ENCODE measurements at places on chromosomes 4 and X.

- DNase-seq = no peak
Measured at GRCh38 chr4:22063613-22064012, 115.0 kb upstream of the KCNIP4 start.

DNA sequence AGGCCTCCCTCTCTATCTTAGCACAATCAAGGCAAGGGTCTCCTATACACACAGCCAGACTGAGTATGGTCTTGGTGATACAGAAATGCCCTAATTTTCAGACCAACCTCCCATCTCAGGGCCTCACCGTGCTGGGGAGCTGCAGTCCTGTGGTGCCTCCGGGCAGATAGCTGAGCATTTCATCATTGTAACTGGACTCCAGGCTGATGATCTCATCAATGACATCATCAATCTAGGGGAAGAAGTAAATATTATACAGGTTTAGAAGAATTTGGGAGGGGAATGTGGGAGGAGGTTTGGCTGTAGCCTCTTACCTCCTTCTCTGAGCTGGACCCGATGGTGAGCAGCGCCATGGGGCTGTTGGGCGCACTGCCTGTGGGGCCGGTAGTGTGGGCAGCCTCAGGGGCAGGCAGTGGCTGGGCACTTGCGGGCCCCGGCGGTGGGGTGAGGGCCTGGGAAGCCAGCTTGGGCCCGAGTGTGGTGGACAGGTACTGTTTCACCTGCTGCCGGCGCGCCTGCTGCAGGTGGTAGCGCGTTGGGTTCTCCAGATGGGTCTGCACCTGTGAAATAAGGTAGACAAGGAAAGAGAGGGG lies 5.2 kb downstream of the TFE3 start:
- no peak for DNase-seq

- no peak for DNase-seq
Measured at GRCh38 chrX:55815546-55815945, 98.0 kb downstream of the RRAGB start.

DNA sequence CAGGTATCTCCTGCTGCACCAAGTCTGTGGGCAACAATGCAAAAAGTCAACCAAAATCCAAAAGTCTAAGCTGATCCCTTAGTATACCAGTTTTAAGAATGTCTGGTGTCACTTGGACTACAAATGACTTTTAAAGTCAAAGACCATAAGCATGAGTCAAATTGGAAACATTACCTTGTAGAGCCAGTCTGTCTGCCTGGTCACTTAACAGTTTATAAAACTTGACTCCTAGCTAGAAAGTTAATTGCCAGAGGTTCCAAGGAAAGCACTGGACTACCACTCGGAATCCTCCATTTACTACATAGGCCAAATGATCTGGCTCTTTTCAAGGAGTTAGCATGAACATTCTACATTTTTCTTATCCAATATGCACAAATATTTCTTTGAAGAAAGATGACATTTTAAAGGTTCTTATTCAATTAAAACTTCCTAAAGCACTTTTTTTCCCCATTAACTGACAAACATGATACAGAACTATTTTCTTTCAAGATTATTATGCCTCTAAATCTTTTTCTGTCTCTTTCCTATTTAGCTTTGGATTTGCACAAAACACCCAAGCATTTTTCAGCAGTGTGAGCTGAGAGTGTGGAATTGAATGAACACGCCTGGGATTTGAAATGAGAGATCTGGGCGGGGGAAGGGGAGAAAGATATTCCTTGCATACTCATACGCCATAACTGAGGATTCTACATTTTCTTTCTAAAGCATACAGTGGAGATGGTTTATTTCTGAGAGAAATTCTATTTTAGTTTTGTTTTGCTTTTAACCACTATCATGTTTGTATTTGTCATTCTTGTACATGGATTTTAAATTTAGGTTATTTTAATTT lies 188.4 kb downstream of the SHROOM3 start:
- DNase-seq = no peak

- DNase-seq = no peak
Measured at GRCh38 chr4:128768373-128768996, 41.0 kb upstream of the JADE1 start.

- DNase-seq = peak; percentile 30
Measured at GRCh38 chrX:74293343-74293946, 10.5 kb upstream of the ZCCHC13 start.

GRCh38 chr4:110364911-110365520 lies 110.9 kb upstream of the ENPEP start:
- no peak for DNase-seq

GRCh38 chr4:176646311-176646710 lies 146.4 kb downstream of the VEGFC start:
- DNase-seq = no peak

DNA sequence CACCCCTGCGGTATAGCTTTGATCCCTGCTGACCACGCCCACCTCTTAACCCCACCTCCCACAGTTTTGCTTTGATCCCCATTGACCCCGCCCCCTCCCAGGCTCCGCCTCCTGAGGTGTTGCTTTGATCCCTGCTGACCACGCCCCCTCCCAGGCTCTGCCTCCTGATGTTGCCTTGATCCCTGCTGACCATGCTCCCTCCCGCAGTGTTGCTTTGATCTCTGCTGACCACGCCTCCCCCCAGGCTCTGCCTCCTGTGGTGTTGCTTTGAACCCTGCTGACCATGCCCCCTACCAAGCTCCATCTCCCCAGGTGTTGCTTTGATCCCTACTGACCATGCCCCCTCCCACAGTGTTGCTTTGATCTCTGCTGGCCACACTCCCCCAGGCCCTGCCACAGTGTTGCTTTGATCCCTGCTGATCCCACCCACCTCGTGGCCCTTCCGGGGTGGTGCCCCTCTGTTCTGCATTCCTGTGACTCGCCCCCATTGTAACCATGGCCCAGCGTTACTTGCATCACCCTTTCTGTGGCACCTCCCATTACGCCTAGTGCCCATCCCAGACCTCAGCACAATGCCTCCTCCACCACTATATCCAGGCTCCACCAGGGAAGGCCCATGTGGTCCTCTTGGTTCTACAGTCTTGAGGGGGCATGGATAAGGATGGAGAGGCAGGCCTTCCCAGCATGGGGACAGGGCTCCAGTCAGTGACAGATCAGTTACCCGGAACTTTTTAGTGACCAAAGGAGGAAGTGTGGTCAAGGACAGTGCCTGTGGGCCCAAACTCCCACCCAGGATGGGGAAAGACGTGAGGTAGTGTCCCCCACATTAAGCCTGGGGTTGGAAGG lies 70.8 kb downstream of the ADRA2C start:
- DNase-seq = no peak

GRCh38 chr4:161881370-161881769 lies 282.4 kb downstream of the FSTL5 start:
- DNase-seq = no peak

- no peak for DNase-seq
Measured at GRCh38 chr4:81003597-81004111, 26.9 kb upstream of the BMP3 start.

GRCh38 chr4:107757864-107758476 lies 37.9 kb upstream of the PAPSS1 start:
- no peak for DNase-seq

DNA sequence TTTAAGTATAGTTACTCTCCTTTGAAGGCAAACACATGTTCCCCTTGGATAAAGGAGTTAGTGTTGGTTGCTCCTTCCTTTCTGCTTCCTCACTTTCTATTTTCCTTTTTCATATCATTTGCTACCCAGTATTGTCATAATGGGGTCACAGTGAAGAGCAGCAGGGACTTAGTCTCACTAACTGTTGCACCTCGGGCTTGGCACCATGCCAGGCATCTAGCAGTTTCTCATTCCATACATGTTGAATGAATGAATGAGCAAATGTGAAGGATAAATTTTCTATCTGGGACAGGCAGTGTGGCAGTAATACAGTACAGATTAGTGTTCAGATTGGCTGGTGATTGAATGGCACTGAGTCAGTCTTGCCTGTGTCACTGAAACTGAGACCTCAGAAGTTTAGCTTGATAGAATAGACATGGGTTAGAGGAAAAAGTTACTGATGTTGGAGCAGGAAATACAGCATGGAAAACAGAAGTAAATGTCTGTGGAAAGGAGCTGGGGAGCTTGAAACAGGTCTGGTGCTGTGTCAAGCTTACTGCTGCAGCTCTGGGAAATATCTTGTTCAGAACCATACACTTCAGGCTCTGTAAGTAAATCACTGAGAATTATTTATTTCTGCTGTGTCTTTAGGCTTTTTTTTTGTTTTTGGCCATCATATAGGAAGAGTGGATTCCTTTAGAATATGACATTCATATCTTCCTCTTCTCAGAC lies 55.8 kb upstream of the PITX2 start:
- DNase-seq = no peak

GRCh38 chr4:681736-682451 lies 7.1 kb downstream of the SLC49A3 start:
- no peak for DNase-seq

DNA sequence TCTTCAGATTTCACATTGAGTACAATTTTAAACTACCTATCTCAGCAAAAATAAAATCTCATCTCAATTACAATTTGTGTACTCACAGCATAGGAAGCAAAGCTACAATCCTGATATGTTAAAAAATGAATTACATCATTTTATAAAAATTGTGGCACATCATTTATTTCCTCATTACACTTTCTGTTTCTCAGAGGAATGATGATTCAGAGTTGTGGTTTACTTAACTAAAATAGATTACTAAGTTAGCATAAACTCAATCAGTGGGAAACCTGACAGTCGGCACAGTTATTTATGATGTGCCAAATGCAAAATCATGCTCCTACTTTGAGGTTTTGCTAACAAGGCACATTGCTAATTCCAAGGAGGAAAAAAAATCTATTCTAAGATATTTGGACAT lies 325.0 kb downstream of the FBXO8 start:
- DNase-seq = no peak

GRCh38 chr4:7929118-7929951 lies 10.3 kb downstream of the AFAP1 start:
- DNase-seq = no peak

DNA sequence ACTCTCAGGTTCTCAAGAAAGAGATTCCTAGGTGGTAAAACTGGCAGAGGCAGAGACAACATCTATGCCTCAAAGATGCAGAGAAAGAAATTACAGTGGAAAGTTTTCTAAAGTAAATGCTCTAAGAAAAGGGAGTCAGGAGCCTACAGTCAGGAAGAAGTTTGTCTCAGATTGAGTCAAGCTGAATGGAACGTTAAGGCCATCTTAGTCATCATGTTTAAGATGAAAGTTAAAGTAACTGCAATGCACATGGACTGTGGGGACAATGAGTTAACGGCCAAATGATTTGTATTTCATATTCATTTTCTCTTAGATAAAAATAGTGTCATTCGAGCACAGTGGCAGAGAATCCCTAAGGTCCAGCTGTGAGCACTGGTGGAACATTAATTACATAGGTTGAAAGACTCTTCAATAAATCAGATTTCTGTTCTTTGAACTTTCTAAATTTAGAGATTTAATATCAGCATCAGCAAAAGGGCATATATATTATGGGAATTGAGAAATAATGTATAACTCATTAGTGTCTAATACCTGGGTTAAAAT lies 384.6 kb downstream of the DTHD1 start:
- no peak for DNase-seq

GRCh38 chrX:13220916-13221315 lies 98.9 kb downstream of the ATXN3L start:
- no peak for DNase-seq

DNA sequence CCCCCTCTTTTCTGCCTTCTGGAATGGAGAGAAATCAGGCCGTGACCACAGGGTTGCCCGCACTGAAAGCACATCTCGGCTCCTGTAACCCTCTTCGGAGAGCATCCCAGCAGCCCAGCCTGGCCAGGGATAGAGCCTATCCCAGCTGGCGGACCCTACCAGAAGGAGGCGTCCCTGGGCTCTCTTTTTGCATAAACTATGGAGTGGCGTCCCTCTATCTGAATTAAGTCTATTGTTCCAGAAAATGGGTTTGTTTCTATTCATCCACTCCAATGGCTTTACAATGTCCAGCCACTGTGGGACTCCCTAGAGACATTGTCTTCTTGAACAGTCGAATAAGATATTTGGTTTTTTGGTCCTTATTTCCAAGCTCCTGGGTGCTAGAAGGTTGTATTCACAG lies 689 bp upstream of the NHSL2 start:
- no peak for DNase-seq

GRCh38 chr4:17562157-17562556 lies 14.8 kb upstream of the LAP3 start:
- DNase-seq = no peak

- peak; percentile 75 for DNase-seq
Measured at GRCh38 chrX:135477576-135477975, 42.9 kb upstream of the INTS6L start.

- DNase-seq = no peak
Measured at GRCh38 chr4:78749258-78749971, 26.7 kb upstream of the BMP2K start.

DNA sequence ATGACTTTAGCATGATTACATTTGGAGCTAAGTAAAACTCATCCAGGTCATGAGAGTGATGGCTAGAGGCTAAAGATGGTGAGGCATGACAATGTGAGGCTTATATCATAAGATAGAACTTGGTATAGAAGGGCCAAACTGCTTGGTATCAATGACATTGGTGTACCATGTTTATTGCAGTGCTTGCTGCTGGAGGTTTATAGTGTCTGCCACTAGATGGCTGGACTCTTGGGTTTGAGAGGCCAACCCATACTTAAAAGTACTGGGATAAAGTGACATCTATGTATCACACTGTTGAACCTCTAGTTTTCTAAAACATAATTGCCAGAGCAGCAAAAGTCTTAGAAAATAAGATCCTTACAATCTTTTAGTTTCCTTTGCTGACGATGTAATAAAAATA lies 83.0 kb upstream of the TACR3 start:
- DNase-seq = no peak

DNA sequence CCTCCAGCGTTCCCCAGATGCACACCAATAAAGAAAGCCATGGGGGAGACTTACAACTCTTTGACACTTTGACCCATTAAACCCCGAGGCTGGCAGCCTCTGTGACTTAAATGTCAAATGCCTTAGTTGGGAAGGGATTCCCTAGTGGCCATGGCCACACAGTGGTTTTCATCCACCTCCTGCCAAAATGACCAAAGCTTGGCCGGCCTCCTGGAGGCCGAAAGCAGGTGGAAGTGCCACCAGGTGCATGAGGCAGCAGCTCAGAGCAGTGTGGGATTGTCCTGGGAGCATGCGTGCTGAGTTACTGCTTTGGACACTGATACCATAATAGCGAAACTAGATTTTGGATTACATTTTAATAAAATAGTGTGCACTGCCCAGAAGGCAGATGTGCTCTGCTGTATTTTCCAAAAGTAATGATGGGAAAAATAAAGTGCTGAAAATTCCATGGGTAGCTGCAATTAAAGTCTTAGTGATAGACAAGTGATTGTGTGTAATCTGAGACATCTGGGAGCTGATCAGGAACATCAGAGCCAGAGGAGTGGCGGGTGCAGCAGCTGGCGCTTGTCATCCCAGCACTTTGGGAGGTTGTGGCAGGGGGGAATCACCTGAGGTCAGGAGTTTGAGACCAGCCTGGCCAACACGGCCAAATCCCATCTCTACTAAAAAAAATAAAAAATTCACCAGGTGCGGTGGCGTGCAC lies 39.8 kb upstream of the TADA2B start:
- no peak for DNase-seq

GRCh38 chrX:109839694-109840567 lies 106.9 kb upstream of the ACSL4 start:
- no peak for DNase-seq
